Stimulated activated naive CD4-positive, alpha-beta T cell (primary cell): ENCODE measurements at places on chromosomes 12 and 14.
A peak's percentile ranks its signal among the peaks of the same experiment; 100 is the strongest.

DNA sequence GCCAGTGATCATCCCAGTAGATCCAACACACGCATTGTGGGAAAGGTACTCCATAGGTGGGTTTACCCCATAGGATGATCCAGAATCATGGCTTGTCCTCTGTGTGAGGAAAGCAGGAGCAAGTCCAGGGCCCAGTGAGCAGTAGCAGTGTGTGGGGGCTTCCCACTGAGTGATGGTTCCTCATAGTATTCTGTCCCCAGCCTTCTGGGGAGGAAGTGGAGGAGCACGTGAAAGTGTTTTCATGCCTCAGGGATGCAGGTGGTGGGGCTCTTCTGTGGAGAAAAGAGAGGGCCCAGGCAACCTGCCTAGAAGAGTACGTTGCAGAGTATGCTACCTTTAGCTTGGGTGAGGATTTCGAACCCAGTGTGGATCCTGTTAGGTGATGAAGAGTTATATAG, 56.5 kb downstream of the SUSD6 start:
- DNase-seq = no peak

DNA sequence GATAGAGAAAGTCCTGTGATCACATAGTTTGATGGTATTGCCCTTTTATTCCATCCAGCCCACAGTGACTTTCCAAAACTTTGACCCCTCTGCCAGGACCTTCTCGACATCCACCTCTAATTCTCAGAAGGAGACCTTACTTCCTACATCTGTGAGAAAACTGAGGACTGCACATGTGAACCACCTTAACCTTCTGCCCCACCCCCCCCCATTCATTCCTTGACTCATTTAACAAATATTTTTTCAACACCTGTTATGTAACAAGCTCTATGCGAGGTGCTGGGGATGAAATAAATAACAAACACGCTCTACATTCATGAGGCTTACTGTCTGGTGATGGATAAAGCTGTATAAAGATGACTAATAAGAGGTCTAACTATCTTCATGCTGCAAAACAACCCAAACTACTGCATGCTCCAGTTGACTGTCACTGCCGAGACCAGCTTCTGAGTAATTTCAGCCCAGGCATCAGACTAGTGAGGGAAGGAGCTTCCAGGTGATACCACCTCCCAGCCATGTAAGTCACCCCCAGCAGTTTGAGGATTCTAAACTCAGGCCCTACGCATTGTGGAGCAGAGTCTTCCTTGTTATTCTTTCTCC, 1.9 kb upstream of the HAL start:
- no peak for DNase-seq

- no peak for DNase-seq
These were observed 104.7 kb downstream of the PLEKHA5 start for GRCh38 chr12:19234171-19234704.

DNA sequence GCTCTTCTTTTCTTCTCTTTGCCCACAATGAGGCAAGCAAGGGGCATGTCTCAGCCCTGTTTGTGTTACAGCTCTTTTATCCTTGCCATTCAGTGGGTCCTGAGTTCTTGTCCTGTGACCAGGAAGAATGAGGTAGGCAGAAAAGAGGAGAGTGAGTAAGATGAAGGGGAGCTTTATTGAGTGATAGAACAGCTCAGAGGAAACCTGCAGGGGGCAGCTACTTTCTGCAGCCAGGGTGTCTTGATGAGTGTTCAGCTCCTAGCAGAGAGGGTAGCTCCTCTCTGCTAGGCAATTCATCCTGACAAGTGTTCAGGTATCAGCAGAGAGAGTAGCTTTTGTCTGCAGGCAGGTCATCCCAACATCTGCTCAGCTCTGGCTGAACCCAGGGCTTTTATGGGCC, 41.0 kb downstream of the HSD17B6 start:
- DNase-seq = no peak

- no peak for DNase-seq
These were observed 56.2 kb downstream of the MIPOL1 start for GRCh38 chr14:37253905-37254304.

- DNase-seq = no peak
These were observed 75.9 kb upstream of the TMPO start for GRCh38 chr12:98439471-98439951.

DNA sequence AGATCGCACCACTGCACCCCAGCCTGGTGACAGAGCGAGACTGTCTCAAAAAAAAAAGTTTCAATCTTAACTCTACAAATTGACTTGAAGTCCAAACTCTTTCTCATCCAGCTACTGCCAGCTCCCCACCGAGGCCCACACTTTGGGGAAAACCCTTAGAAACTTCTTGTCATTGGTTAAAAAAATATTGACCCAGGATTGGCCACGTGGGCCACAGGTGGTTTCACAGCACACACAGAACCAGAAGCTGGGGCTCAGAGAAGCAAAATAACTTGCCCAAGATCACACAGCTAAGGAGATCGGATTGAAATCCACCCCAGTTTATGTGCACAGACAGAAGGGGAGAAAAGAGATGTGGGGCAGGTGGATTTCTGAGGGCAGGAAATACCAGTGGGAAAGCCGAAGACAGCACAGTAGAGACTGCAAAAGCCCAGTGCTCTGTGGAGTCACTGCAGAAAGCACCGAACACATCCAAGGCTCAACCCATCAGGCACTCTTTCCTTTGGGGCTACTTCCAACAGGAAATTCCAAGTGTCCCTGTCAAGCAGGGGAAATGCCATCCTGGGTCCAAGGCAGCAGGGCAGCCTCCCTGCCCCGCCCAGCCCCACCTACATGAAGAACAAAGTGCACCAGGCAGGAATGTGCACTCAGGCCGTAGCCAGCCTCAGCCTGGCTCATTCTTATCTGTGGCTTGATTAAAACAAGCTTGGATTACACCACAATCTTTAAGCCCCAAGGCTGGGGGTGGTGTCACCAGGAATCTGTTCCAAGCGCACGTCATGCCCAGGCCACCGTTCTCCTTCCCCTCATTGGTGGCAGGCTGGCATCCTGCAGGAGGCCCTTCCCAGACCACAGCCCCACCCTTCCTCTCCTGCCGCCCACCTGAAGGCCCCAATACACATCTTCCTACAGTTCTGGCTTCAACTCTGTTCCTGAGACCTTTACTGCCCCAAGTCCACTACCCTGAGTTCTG, 72.5 kb downstream of the ITPK1 start:
- DNase-seq = no peak

DNA sequence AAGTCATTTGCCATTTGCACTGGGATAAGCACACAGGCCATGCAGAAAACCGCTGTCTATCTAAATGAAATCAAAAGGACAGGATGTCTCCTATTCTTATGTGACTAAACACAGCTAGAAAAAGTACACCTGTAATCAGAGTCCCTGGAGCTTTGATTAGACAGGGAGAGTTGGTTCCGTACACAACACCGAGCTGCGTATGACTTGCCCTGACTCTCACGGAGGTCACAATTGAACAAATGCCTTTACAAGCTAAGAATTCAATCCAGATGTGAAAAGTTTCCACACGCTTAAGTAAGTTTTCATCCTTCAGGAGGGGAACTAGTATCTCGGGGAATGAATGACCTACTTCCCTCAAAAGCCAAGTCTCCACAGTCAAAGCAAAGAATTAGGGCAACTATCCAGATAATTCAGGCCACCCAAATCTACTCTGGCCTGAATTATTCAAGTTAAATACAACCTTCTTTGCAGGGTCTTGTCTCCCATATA, 67.5 kb downstream of the RTN1 start:
- DNase-seq = no peak

DNA sequence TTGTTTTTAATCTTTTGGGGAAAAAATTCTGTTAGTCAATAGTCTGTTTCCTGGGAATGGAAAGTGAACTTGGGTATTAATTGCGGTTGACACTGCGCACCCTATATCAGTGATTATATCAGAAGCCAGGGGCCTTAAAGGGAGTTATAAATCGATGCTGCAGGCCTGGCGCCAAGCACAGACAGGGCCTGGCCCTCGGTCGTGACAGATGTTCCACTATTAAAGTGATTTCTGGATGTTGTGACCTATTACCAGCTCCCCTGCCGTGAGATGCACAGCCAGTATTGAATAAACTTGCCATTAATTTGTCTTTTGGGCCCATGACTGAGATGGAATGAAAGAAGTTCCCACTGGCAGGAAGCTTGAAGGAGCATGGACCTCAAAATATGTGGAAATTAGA, 45.1 kb upstream of the KITLG start:
- DNase-seq = no peak

DNA sequence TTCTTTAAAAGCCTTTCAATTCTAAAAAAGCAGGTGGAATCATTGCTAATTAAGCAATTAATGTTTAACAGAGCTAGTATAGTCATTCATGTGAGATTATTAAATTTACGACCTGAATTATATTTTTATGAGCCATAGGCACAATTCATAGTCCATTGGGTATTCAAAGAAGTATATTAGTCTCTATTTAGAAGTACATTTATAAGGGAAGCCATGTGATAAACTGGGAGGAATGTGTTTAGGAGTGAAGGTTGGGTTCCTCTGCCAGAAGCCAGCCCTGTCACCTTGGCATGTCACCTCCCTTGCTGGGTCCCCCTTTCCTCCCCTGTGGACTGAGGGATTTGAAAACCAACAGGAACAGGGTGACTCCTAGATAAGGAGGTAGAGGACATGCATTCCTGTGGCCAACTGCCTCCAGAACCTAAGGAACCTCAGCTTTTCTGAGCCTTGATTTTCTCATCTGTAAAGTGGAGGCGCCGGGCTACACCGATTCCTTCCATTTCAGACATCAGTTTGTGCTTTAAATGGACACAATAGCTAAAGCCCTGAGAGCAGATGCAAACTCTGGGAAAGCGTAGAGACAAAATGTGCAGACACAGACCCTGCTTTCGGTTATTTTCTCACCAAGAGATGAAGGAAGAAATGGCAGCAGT, 5.4 kb upstream of the KRT2 start:
- DNase-seq = no peak

DNA sequence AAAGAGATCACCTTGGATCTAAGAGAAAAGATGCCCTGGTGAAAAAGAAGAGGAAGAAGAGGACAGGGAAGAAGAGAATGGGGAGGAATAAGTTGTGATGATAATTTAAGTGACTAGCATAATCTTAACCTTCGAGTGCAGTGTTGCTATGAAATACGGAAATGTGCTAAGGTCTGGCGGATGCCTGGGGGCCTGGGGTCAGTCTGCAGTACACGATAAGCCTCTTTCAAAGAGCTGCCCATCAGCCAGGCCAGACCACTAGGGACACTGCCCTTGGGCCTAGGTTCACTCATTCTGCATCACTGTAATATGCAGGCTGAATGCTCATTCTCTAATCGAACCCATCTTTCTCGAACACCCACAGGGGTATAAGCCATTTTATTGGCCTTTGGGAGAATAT, 83.4 kb downstream of the PLEKHG3 start:
- DNase-seq = no peak

- DNase-seq = no peak
These were observed 50.2 kb downstream of the FOXN4 start for GRCh38 chr12:109258607-109259544.

DNA sequence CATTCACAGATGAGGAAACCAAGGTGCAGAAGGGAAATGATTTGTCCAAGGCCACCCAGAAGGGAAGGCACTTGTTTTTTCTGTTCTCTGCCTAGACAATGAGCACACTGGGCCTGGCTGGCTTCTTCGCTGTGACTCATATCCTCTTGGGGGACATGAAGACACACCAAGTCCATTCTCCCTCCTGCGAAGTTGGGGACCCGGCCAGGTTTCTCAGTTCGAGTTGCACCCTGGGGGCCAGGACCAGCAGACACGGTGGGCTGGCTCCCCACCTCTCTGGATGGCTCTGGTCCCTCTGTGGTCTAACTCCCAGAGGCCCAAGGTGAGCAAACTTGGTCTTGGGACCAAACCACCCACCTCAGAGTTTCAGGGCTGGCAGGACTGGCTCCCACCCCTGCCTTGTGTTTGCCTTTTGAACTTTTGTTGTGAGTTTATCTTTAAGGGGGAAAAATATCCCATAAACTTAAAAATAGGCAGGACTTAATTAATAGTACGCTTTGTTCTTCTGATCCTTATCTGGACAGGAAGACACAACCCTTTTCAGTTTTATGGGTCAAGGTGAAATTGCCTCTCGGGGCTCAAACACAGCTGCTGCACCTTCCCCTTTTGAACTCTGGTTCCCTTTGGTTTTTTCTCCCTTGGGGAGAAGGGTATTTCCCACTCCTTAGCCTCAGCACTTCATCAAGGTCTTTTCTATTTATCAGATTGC, 9.0 kb upstream of the MLEC start:
- no peak for DNase-seq

GRCh38 chr12:18358930-18359329, 97.6 kb downstream of the PIK3C2G start:
- DNase-seq = no peak

GRCh38 chr14:81416194-81416952, 16.2 kb upstream of the STON2 start:
- DNase-seq = no peak

- DNase-seq = no peak
These were observed 357.1 kb upstream of the MGAT4C start for GRCh38 chr12:86613311-86613710.

- DNase-seq = peak; percentile 26
These were observed 304.8 kb upstream of the OR4E1 start for GRCh38 chr14:21978184-21978998.

DNA sequence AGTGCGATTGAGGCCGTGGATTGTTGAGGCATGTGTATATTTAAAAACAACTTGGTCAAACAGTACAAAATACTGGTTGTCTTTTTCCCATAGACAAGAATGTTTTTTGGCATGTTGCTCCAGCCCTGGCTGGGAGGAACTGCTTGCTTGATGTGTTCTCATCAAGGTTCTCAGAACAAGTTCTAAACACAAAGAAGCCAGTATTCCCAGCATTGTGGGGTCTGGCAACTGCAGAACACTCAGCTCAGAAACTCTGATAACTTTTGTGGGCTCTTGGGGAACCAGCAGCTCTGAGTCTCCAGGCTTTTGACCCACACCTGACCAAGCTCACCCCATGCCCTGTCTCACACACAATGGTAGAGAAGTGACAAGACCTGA, 27.1 kb upstream of the DICER1 start:
- DNase-seq = no peak
